ENCODE measurements at places on chromosomes 3 and 15.
A peak's percentile ranks its signal among the peaks of the same experiment; 100 is the strongest.

DNA sequence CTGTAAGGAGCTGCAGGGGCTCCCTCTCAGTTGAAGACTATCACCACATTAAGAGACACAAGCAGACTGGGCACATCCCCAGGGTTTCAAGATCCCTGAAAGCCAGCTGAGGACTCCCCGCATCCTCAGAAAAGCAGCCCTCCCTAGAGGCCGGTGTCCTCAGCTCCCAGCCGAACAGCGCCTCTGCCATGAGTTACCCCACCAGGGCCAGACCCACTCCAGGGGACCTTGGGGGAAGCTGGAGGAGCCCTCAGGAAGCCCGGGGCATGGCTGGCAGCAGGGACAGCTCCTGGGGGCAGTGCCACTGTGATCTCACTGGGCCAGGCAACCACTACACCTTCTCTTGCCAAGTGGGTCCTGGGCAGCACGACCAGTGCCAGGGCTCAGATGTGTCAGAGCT is 8.1 kb downstream of the KLF15 start:
- DNase-seq: no peak

DNA sequence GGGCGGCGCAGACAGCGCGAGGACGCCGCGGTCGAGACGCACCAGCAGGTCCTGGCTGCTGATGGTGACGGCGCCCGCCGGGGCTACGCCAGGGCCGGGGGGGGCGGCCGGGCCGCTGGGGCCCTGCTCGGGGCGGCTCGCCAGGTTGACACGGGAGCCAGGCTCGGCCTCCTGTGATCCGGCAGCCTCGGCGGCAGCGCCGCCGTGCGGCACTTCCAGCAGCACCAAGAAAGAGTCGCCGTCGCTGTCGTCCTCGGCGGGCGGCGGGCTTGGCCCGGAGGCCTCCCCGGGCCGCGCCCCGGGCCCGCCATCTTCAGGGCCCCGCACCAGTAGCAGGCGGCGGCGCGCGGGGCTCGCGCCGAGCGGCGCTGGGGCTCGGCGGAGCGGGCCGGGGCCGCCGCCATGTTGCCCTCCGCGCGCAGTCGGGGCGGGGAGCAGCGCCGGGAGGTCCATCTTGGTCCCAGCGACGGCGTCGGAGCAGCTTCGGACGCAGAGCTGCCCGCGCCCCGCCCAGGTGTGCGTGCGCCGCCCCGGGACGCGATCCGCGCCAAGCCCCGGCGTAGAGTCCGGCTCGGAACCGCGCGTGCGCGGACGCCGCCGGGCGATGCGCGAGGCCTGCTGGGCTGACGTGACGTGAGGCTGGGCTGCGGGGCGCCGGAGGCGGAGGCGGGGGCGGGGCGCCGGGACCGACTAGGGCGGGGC is at the start of gene ZXDC:
ZXDC (minus strand) TSS at position 479 of the 702 bp plus-strand sequence; CDS start at position 453, 26 bp downstream.
- DNase-seq: peak; percentile 85

- DNase-seq: no peak
Measured at GRCh38 chr3:131896285-131896684, 138.5 kb downstream of the CPNE4 start.

GRCh38 chr3:26752466-26752865 is 129.9 kb downstream of the LRRC3B start:
- no peak for DNase-seq

DNA sequence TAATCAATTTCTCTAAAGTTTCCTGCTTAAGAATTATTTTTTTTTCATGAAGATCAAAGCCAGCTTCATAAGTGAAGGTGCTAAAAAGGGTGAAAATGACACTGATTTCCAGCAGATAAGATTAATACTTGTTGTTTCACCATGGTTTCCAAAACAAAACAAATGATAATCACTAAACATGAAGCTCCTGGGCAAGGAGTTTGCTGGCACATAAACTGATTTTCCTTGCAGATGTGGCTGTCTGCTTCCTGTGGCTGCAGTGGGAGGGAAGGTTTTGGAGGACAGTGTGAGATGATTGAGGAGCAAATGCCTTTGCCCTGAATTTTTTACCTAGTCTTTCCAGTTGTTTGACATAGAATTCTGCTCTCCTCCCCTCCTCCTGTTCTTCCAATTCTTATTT is 228.8 kb downstream of the DIPK2A start:
- no peak for DNase-seq

GRCh38 chr3:56800832-56801661 is 702 bp downstream of the ARHGEF3 start:
- DNase-seq: no peak

DNA sequence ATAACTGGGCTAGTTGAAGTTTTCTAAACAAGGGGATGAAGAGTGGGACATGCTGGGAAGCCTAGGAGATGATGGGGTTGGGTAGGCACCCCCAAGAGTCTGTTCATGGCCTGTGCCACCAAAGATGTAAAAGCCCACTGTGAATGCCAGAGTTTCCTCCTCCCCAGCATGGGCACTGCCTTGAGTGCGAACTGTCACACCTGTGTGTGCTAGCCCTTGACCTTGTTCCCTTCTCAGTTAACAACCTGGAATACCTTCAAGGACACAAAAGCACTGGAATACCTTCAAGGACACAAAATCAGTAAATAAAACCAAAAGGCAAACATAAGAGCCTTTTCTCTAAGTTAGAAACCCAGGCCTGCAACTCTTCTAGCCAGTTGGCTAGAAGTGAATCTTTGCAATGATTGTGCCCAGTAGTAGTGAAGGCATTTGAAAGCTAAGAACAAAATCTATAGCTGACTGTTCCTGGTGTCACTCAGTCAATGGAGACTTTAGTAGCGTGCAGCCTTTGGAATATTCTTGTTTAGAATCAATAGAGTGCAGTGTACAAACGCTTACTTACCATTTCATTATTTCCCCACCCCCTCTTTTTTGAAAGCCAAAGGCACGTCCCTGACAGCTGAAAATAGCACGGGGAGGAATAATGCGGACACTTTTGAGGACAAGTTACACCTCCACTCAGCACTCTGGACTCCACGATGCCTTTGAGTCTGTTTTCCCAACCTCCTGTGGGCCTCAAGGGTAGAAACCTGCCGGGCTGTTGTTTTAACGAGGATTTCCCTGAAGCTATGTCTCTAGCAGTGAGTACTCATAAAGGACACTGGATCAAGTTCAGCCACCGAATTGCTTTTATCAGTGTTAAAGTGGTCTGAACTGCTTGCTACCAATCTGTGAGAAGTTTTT is 24.2 kb downstream of the PSMD6 start:
- no peak for DNase-seq

DNA sequence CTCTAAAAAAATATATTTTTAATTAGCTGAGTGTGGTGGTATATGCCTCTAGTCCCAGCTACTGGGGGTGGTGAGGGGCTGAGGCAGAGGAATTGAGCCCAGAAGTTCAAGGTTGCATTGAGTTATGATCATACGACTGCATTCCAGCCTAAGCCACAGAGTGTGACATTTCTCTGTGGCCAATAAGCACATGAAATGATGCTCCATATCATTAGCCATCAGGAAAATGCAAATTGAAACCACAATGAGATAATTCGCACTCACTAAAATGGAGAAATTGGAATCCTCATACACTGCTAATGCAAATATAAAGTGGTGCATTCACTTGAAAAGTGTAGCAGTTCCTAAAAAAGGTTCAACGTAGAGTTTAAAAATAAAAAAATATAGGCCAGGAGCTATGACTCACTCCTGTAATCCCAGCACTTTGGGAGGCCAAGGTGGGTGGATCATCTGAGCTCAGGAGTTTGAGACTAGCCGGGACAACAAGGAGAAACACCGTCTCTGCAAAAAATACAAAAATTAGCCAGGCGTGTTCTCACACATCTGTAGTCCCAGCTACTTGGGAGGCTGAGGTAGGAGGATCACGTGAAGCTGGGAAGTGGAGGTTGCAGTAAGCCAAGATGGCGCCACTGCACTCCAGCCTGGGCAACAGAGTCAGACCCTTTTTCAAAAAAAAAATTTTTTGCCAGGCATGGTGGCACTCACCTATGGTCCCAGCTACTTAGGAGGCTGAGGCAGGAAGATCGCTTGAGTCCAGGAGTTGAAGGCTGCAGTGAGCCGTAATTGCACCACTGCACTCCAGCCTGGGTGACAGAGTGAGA is 35.2 kb downstream of the IFT122 start:
- no peak for DNase-seq

GRCh38 chr3:88321363-88322050 is 171.7 kb downstream of the C3orf38 start:
- DNase-seq: no peak

- DNase-seq: no peak
Measured at GRCh38 chr3:110307065-110307809, 764.4 kb upstream of the NECTIN3 start.

GRCh38 chr15:22895465-22896190 is 57.2 kb downstream of the NIPA2 start:
- DNase-seq: no peak

- DNase-seq: no peak
Measured at GRCh38 chr15:77373441-77373840, 46.5 kb downstream of the PEAK1 start.

DNA sequence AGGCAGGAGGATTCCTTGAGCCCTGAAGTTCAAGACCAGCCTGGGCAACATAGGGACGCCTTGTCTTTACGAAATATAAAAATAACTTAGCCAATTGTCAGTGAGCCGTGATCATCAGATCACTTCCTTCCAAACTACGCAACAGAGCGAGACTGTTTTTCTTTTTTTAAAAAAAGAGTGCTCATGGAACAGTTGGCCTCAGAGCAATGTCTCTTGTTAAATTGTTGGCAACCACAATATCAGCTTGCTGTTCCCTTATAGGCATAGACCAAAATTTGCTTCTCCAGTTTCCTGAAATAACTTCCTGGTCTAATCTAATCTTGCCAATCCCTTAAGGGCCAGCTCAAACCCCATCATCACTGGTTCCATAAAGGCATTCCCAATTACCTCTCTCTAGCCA is 93.3 kb upstream of the SLC4A7 start:
- DNase-seq: no peak

- no peak for DNase-seq
Measured at GRCh38 chr3:759106-759505, 333.7 kb upstream of the CNTN6 start.

GRCh38 chr3:46453526-46454208 is 11.0 kb downstream of the LTF start:
- no peak for DNase-seq

All from activated CD4-positive, alpha-beta T cell treated with anti-CD3 and anti-CD28 coated beads, Interleukin-2, amount 50 U/mL, for 4 hours (primary cell).